ENCODE measurements at places on chromosomes 6 and 20.
A peak's percentile ranks its signal among the peaks of the same experiment; 100 is the strongest.

GRCh38 chr20:50249447-50250388 is 59.1 kb downstream of the CEBPB start:
- DNase-seq: no peak

DNA sequence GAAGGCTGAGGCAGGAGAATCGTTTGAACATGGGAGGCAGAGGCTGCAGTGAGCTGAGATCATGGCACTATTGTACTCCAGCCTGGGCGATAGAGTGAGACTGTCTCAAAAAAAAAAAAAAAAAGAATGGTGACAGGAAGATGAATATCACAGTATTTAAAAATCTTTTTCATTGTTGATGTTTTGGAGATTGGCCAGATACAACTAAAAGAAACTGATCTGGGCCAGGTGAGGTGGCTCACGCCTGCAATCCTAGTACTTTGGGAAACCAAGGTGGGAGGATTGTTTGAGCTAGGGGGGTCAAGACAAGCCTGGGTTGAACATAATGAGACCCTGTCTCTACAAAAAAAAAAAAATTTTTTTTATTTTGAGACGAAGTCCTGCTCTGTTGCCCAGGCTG is 52.1 kb downstream of the TRAF3IP2 start:
- DNase-seq: no peak

- DNase-seq: peak; percentile 23
Observed at GRCh38 chr6:37648465-37649330, 49.0 kb downstream of the MDGA1 start.

- DNase-seq: no peak
Observed at GRCh38 chr6:139965393-139965792, 590.9 kb upstream of the CITED2 start.

- DNase-seq: no peak
Observed at GRCh38 chr6:146868671-146869209, 270.0 kb downstream of the ADGB start.

DNA sequence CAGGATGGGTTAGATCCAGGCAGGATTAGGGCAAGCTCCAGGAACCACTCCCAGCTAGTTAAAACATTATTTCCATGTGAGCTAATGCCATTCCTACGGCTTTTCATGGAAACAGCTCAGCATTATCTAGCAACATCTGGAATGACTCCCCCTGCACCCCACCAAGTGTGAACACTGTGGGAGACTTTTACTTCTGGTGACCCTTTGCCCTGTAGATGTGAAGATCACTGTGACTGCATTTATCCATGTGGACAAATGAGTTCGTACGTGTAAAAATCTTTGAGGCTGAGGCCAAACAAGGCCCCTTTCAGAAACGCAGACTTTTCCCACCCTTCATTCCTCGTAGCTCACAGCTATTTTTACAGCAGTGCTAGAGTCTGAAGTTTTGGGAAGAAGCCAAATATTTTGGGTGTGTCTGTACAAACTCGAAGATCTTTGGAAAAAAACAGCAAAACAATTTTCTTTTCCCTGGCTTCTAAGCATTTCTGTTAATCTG is 221.8 kb upstream of the SOX4 start:
- DNase-seq: no peak

DNA sequence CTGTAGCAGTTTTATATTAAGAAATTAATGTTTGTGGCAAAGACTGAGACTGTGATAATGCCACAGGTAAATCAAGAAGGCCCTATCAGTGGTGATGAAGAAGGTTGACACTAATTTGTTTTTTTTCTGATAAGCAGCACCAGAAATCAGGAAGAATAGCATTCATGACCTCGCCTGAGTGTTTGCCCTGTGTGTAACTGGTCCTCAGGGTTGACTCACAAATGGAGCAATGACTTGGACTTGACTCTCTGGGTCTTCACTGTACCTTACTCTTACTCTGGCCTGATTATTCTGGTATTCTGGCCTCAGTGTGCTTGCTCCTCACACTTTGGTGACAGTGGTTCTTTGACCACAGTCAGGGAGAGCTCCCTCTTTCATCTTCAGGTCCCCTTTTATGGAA is 243.9 kb downstream of the HAO1 start:
- DNase-seq: no peak

GRCh38 chr6:124495665-124496190 is 466.5 kb upstream of the RNF217 start:
- no peak for DNase-seq

GRCh38 chr6:41042226-41043055 is at the start of gene TSPO2:
TSS of gene TSPO2 (plus strand) at chr6:41042467. CDS start at chr6:41042986, 519 bp downstream.
- DNase-seq: no peak

GRCh38 chr6:121780325-121781321 is 345.2 kb downstream of the GJA1 start:
- DNase-seq: no peak

DNA sequence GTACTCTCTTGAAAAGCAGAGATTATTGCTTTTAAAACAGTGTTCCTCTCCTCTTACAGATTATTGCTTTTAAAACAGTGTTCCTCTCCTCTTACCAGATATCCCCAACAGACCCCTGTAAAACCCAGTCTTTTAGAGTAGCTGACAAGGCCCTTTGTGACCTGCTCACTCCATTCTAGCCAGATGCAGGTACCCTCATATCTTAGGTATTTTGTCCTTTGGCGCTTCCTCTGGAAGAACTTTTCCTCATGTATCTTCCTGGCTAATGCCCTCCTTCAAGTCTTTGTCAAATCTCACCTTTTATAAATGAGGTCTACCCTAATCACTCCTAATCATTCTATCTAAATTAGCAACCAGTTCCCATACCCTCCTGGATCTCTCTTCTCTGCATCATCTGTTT is 536.0 kb downstream of the BTBD3 start:
- no peak for DNase-seq

- DNase-seq: no peak
Observed at GRCh38 chr6:159788276-159788675, 1.1 kb downstream of the TCP1 start.

DNA sequence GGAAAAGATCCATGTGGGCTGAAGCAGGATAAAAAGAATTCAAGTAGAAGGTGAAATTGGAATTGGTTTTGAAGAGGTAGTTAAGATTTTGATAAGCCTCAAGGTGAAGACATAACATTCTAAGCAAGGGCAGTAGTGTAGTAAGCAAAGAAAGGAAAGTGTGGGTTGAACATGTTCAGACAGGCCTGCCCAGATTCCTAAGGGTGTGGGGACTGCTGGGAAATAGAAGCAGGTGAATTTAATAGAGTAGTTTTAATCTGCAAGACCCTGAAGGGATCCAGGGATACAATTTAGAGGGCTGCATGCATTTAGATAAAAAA is 19.1 kb downstream of the TAB2 start:
- DNase-seq: no peak

DNA sequence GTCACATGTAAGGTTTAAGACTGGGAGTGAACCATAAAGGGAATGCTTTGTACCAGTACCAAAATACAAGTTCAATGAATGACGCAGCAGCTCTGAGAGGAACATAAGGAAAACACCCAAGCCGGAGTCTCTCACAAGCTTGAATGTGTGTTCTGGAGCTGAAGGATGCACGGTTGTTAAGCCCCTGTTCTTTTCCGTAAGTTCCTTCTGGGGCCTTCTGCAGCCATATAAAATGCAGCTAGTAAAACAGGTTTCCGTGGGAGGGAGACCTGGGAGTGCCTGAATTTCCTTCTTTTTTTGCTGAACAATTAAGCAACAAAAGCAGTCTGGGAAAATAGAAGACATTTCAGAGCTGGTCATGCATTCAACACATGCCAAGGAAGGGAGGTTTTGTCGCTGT is 73.2 kb upstream of the JAG1 start:
- no peak for DNase-seq

DNA sequence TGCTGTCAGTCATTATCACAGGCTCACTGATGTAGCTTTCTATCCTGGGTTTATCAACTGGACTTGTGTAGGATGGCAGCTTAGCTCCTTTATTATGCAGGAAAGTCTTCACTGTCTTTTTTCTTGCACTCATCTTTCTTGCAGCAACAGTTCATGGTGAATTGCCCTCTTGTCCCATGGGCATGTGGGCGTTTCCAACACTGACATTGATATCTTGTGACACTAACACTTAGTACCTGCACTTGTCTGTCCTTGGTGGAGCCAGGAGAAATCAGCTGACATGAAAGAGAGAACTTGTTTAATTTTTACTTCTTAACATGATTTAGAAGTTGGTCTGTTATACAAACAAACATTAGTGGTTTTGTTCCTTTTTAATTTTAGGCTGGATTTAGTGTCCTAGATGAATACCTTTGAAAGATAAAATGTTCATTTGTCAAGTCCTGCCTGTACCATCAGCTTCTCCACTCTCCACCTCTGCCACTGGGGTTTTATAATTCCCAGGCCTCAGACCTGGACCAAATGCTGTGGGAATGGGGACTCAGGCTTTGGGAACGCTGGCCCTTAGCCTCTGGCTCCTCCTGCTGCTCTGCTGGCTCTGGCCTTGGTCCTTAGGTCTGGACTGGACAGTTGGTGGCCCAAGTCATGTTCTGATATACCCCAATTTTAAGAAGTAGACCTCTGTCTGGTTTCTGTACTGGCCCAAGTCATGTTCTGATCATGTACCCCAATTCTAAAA is 161.0 kb upstream of the LAMP5 start:
- DNase-seq: no peak

GRCh38 chr6:21176197-21176596 is 417.4 kb upstream of the SOX4 start:
- DNase-seq: no peak

- no peak for DNase-seq
Observed at GRCh38 chr6:169490246-169490641, 211.6 kb downstream of the WDR27 start.

DNA sequence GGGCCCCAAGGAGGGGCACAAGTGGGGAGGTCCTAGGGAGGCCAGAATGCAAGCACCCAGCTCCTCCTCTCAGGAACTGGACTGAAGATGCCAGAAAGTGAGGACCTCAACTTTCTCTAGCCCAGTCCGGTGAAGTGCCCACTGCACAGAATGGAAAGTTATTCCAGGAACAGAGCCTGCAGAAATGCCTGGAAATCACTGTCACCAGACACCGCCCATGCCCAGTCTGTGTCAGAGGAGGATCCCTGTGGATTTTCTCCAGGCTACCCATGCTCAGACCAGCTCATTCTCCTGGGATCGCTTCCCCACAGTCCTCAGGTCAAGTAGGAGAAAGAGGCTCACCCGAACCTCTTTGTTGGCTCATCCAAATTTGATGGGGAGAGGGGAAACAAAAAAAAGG is 6.5 kb downstream of the PRPH2 start:
- DNase-seq: no peak

- DNase-seq: no peak
Observed at GRCh38 chr6:70253923-70254322, 49.0 kb downstream of the COL9A1 start.

DNA sequence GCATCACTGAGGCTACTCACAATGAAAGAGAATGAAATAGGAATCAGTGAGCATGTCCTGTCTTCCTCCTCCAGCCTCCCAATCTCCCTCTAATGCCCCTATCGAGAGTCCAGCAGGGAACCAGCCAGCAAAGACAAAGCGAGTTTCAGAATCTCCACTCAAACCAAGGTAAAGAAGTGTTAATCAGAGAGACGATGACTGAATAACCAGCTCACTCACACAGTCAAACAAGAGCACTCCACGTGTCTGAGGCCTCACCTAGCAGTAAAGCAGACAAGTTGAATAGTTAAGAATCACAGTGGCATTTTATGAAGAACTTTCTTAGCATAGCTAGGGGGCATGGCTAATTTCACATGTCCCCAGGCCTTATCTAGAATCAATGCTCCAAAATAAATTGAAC is 3.3 kb upstream of the TREM1 start:
- DNase-seq: no peak

DNA sequence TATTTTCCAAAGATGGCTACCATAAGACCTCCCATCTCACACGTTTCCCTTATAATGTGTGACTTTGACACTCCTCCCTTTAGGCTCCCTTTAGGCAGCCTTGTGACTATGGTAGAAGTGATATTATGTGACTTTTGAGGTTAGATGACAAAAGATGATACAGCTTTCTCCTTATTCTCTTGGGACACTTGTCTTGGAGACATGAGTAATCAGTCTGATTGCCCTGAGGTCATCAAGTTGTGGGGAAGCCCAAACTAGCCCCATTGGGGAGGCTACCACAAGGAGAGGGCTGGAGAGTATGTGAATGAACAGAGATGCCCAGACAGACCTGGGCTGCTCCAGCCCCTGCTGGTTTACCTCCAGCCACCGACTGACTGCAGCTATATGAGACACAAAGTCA is 10.6 kb upstream of the DLK2 start:
- no peak for DNase-seq

DNA sequence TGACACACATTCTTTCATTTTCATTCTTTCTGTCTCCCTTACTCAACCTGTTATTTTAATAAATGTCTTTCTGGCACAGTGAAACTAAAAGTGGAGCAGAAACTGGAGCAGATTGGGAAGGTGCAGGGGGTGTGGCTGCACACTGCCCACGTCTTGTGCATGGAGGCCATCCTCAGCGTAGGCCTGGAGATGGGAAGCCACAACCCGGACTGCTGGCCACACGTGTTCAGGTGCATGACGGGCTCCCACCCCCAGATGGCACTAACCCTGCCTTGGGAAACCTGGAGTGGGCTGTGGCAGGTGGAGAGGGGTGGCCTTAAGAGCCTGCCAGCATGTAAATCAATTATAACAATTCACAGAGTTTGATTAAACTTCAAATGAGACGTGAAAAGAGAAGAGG is 71.4 kb upstream of the PBOV1 start:
- no peak for DNase-seq

- DNase-seq: no peak
Observed at GRCh38 chr6:112408522-112408921, 61.4 kb downstream of the RFPL4B start.

DNA sequence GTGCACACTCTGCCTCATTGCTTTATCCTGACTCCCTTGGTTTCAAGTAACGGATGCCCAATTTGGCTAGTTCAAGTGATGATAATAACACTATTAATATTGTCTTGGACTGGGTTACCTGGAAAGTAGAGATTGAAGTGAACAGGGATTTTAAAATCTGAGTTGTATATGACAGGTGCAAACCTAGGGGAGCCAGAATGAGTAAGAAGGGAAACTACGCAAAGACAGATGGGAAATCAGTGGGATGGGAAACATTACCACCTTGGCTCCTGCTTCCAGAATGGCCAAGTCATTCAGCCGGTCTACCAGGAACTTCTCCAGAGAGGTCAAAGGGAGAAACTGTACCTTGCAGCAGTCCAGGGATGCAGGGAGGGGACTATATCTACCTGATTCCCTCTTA is 41.9 kb downstream of the OGFRL1 start:
- DNase-seq: no peak

DNA sequence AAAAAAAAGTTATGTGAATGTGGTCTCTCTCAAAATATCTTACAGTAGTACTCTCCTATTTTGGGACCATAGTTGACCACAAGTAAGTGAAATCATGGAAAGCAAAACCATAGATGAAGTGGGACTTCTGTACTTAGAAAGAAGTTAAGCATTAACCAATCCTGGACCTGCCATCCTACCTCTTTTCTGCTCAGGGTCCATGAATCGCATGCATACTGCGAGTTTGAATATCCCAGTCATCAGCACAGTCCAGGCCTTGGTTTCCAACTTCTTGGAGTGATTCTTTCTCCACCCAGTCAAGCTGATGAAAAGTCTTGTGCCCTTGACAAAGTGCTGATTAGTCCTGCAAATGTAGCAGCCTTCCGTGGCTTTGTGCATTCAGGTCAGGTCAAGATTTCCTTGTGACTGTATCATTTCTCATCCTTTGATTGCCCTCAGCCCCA is 46.0 kb downstream of the RNF217 start:
- no peak for DNase-seq
